ENCODE measurements at places on chromosomes 7 and 10. TPM values are rescaled to one million over a fixed set of nuclear protein-coding genes. Genes with fewer than 3 reads are reported as not detected.

PLEKHS1 gene
- polyA plus RNA-seq, result 0.38 TPM

DNA sequence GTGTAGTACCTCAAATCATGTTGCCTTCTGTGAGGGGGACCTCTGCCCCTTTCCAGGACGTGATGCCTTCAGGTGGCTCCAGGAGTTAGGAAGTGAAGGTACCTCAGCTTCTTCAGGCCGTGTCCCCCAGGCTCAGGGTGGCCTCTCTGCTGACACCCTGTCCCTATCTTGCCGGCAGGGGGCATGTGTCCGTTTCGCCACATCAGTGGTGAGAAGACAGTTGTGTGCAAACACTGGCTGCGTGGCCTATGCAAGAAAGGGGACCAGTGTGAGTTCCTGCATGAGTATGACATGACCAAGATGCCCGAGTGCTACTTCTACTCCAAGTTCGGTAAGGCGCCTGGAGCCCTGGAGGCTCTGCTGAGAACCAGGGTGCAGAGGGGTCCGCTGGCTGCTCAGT, 9.2 kb downstream of the CPSF4 start:
- no peak for DNase-seq

MBL2 gene
- polyA plus RNA-seq, result not detected

FAM25G gene
- polyA plus RNA-seq, result 0.57 TPM

- DNase-seq, result peak; percentile 15
These were observed 103.2 kb downstream of the NRBF2 start for GRCh38 chr10:63236113-63236935.

GRCh38 chr10:131089150-131089549, 222.4 kb downstream of the TCERG1L start:
- no peak for DNase-seq

DNA sequence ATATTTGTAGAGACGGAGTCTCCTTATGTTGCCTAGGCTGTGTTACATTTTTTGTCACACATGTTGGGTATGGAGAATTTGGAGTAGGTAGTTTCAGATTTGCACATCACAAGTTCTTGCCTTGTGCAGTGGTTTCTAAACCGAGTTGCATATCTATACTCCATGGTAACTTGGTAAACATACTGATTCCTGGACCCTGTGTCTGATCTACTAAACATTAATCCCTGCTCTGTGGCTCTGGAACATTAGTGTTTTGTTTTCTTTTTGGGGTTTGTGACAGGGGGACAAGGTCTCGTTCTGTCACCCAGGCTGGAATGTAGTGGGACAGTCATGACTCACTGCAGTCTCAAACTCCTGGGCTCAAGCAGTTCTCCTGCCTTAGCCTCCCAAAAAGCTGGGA, 24.7 kb downstream of the AUTS2 start:
- no peak for DNase-seq

XPNPEP1 gene
- polyA plus RNA-seq, result 97.9 TPM

DNA sequence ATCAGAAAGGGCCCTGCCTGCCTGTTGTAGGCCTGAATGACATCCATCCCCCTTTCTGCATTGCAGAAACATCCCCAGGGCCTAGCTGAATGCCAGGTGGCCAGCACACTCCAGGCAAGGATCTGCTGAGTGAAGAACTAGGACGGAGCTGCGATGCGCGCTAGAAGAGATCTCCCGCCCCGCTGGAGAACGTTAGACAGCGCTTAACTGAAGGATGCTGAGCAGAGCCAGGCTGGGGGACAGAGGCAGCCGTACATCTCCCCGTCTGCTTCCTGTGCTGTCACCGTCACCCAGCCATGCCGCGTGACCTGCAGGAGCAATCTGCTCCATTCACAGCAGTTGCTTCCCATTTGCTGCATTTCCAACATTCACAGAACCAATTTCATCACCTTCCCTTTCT, 73.3 kb downstream of the FAM53B start:
- no peak for DNase-seq

GRCh38 chr7:159144758-159145489, at the start of gene VIPR2:
Gene VIPR2 (minus strand): TSS chr7:159144867. CDS start chr7:159144771, 96 bp downstream.
- no peak for DNase-seq

GRCh38 chr7:45718464-45719330, 144.5 kb downstream of the ADCY1 start:
- no peak for DNase-seq

DNA sequence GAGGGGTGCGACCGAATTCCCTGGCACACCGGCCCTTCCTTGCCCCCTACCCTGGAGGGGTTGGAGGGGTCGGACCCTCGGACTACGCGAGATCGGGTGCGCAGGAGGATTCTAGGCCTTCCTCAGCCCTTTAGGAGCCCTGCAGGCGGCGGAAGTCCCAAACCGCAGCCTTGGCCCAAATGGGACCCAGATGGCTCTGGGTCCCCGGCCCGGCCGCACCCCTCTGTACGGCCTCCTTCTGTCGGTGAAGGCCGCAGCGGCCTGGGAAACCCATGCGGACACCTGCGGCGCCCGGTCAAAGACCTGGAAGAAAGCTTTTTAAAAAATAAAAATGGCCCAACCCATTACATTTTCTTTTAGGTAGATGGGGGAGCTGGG, 2.4 kb upstream of the VAX1 start:
- no peak for DNase-seq

PKD2L1 gene
- polyA plus RNA-seq, result 0.38 TPM

DNA sequence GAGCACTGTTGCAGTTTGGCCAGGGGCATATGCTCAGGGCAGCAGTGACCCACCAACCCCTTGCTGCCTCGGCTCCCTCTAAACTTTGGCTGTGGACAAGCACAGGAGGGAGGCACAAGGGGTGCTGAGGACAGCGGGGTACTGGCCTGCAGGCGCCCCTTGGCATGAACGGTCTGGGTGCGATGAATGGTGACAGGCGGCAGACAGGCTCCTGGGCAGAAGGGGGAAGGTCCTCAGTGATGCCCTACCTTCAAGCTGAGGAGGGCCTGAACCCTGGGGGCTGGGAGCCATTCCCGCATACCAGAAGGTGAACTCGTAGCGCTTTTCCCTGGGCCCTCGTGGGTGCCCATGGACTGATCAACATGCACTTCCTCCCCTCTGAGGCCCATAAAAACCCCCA, 567.1 kb downstream of the GRM8 start:
- DNase-seq, result no peak

- DNase-seq, result no peak
These were observed 189.2 kb downstream of the ADARB2 start for GRCh38 chr10:1548146-1548545.

GRCh38 chr10:58157076-58157766, 110.5 kb downstream of the IPMK start:
- DNase-seq, result no peak

DNA sequence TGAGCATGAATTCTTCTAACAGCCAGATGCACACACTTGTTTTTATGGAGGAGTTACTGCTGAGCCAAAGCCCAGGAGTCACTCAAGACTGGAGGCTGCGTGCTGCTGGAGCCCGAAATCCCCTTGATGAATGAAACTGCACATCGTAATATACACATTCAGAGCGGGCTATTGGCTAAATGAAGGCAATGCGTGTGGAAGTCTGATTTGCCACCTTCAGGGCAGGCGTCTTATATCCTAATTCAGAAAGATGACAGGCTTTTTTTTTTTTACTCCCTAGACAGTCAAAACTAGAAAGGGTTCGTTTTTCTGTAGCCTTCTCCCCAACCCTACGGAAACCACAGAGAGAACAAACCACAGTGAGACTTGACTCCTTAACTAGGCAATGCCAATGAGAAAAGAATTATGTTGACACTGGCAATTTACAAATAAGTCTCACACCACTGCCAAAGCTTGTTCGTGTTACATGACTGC, 227.2 kb upstream of the KLF14 start:
- no peak for DNase-seq

GRCh38 chr7:70752794-70753241, 379.1 kb upstream of the GALNT17 start:
- DNase-seq, result no peak

CLEC2L gene
- 0.68 TPM for polyA plus RNA-seq

GRCh38 chr10:19702215-19702614, 114.0 kb upstream of the PLXDC2 start:
- DNase-seq, result no peak

FEZF1 gene
- polyA plus RNA-seq, result not detected

- DNase-seq, result no peak
These were observed 15.8 kb upstream of the CAMK1D start for GRCh38 chr10:12333380-12334185.

GRCh38 chr10:55519264-55519663, 718.2 kb upstream of the PCDH15 start:
- DNase-seq, result no peak
